ENCODE measurements at places on chromosomes 2 and 18.

- no peak for DNase-seq
Observed at GRCh38 chr2:51472783-51473182, 440.9 kb upstream of the NRXN1 start.

- no peak for DNase-seq
Observed at GRCh38 chr2:72127401-72128058, 20.1 kb downstream of the CYP26B1 start.

DNA sequence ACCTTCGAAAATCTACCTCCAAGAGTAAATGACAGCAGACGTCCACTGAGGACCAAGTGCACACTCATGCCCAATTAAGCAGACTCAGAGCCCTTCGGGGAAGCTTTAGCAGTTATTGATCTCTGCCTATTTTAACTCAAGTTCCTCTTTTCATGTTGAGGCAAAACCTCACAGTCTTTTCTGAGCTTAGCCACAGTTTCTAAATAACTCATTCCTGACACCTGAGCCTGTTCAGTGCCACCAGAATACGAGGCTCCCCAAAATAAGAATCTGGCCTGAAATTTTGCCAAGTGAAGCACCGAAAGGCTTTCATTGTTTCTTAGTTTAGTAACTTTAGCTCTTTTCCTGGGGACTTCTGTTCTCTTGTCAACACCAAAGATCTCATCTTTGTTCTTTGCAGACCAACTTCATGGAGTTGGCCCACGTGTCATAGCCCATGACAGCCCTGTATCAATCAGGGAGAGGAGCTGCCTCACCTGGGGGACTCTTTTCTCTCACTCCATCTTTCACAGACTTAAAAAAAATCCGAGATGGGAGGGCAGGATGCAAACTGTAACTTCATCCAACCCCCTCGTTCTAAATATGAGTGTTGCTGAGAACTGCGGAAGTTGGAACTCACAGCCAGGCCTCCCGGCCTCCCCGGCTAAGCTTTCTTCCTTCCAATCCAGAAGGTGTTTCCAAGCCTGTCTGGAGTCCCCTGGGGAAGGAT, 22.2 kb downstream of the INPP5D start:
- DNase-seq = peak; percentile 78

DNA sequence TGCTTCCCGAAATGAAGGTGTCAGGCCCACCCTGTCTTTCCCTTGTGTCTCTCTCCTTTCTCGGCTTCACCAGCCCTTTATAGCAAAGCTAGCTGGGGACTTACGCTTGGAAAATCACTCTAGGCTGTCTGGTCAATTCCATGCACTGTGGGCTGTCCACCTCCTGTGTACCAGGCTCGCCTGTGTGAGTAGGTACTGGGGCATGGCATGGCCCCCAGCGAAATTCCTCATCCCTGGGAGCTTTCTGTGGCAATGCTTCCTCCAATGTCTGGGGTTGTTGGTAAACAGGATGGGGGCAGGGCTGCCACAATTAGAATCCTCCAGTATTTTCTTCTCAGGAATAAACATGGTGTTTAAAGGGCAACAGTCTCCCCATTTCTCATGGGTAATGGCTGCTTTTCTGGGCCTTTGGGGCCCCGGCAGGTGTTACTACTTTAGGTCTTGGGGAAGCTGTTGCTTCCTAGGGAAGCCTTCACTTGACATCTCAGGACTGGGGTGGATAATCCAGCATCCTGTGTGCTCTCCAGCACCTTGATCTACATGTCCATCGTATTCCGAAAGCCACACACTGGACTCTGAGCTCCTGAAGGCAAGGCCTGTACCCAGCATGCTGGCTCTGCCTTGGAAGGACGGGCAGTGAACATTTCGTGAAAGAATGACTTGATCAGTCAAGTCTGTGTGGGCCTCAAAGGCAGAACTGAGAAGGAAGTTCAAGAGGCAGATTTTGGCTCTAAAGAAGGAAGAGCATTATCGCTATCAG, 21.1 kb downstream of the RHOB start:
- no peak for DNase-seq

DNA sequence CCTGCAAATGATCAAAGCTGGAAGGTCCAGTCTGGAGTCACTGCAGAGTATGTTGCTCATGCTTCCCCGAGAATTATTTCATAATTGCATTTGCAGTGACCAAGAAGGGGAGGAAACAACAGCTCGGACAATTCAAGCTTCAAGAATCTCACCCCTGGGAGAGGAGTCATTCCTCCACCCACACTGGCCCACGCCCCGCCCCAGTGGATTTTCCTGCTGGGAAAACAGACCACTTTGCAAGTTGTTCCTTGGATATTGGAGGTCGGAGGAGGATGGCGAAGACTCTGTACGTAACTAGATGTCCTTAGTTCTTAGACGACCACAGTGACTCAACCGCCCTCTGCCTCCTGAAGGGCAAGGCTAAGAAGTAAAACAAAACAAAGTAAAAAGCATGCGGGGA, 159.4 kb downstream of the TPO start:
- no peak for DNase-seq

GRCh38 chr18:54162431-54162830, 62.0 kb downstream of the MBD2 start:
- DNase-seq = no peak

GRCh38 chr2:172859581-172860335, 124.1 kb downstream of the RAPGEF4 start:
- no peak for DNase-seq

GRCh38 chr2:104863146-104863467, 9.2 kb downstream of the POU3F3 start:
- no peak for DNase-seq

DNA sequence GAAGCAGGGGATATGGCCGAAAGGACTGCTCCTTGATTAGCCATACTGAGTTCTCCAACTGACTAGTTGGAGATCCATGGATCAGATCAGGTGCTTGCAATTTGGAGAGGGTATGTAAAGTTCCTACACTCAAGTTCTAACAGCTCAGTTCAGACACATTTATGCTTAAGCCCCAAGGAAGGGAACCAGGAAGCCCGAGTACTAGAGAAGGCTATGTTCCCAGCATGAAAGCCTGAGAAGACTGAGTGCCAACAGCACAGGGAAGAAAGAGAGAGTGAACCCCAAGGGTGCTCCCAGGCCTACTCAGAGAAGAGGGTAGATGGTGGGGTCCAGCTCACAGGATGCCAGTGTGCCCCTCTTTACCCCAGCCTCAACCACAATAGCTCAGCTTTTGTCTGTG, 16.1 kb upstream of the SPTBN1 start:
- no peak for DNase-seq

DNA sequence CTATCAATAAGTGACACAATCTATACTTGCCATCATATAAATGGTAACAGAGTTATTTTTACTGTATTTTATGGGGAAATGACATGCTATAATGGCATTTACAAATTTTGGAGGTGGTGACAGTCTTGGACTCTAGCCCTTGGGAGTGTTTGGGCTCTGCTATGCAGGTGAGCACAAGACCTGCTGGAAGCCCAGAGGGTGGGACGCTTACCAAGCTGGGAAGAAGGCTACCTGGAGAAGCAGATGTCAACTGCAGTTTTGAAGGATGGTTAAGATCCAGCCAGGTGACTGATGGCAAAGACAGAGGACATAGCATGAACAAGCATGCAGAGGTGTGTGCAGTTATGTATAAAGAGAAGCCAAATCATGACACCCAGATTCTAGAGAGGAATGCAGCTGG, 346.9 kb downstream of the MYCN start:
- no peak for DNase-seq

DNA sequence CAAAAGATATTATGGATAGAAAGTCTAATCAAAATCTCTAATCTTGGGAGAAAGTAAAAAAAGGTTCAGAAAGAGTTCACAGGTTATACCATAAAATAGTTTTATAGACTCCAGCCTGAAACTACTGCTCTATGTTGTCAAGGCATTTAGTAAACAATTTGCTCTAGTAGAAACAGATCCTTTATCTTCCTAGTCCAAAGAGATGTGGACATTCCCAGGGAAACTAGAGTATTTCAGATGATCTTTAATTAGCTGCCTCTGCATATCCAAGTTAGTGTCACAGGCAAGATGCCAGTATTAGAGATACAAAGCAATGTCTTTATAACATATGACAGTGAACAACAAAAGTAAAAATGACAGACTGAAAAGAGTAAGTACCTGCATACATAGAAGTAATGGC, 708.6 kb downstream of the CCDC85A start:
- no peak for DNase-seq

DNA sequence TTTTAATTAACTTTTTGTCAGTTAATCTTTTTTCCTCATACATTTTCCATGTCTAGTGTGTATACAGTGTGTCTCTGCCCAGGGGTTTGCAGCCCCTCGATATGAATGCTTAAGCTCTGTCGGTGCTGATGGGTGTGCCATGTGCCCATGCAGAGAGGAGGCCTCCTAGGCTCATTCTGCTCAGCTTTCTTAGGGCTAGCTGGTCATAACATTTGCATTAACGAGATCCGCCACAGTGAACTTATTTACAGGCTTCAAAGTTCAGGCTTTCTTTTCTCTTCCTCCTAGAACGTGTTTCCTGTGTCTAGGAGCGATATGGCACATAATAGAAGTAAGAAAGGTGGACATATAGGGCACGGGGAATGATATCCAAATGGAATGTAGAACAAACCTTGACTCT, 783.3 kb downstream of the PLCL1 start:
- no peak for DNase-seq

- DNase-seq = no peak
Observed at GRCh38 chr2:164542581-164543021, 78.7 kb downstream of the GRB14 start.

- no peak for DNase-seq
Observed at GRCh38 chr2:18722101-18722500, 132.7 kb upstream of the NT5C1B start.

DNA sequence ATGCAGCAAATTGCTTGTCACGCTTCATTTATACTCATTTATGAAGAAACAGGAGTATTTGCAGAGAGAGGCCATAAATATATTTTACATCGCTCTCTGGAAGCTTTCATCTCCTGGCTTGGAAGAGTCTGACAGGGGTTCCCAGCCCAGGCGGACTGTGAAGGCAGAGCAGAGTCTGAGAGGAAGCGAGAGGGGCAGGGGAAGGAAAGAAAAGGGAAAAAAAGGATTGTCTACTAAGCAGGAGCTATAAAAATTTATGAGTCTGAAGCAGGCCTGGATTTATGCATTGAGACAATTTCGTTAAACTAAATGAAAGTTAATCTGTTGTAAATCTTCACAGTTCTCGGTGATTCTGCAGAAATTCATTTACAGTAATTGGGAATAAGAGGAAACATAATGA, 143.9 kb upstream of the GYPC start:
- DNase-seq = no peak

DNA sequence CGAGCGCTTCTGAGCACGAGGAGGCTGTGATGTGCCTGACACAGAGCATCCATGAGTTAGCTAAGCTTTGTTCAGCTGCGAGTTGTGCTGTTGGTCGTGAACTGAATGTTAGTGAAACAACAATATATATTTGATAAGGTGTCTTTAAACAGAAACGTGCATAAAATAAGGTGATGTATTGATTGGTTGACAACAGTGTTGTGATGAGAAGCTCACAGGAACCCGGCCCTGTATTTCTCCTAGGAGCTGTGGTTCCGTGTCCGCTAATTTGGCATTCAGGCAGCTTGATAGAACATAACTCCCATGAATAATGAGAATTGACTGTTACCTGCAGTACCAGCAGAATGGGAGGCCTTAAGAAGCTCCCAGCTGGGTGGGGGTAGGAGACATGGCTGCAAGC, 146.4 kb upstream of the MYCN start:
- no peak for DNase-seq

GRCh38 chr2:204135752-204136151, 199.2 kb downstream of the ICOS start:
- no peak for DNase-seq

DNA sequence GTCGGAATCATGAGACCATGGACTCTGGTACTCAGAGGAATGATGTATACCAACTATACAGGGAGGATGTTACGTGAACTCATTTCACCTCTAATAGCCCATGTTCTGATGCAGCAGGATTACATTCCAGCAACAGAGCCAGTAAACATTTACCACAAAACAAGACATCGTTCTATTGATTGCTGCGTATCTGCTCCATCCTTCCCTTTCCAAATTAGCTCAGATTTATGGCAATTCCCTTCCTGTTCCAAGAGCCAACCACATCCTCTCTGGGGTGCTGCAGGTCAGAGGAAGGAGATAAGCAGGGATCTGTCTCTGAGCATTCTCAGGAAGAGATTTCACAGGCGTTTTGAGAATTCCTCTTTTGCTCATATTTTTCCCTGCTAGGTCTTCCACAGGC, 98.3 kb downstream of the KLF7 start:
- DNase-seq = no peak

GRCh38 chr2:10770956-10771750, 41.4 kb downstream of the PDIA6 start:
- no peak for DNase-seq

DNA sequence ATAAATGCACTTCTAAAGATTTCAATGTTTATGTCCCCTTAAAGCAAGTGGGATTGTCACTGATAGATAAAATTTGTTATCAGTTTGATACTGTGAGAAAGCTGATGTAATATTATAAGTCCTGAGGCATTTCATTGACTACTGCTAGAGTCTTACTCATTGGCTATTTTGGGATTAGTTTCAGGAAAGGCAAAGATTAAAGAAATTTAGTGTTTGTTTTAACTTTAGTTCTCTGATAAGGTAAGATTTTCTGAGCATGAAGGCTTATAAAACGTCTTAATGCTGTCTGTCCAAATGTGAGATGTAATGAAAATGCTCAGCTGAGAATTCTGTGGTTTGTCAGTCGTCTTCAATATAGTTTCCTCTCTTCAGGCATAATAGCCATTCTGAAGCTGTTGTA, 886.4 kb upstream of the CDH2 start:
- DNase-seq = no peak

- no peak for DNase-seq
Observed at GRCh38 chr2:8498994-8499393, 182.9 kb upstream of the ID2 start.

GRCh38 chr18:39607034-39607433, 2041.4 kb upstream of the CELF4 start:
- no peak for DNase-seq

GRCh38 chr2:42922293-42922692, 129.9 kb upstream of the HAAO start:
- no peak for DNase-seq

DNA sequence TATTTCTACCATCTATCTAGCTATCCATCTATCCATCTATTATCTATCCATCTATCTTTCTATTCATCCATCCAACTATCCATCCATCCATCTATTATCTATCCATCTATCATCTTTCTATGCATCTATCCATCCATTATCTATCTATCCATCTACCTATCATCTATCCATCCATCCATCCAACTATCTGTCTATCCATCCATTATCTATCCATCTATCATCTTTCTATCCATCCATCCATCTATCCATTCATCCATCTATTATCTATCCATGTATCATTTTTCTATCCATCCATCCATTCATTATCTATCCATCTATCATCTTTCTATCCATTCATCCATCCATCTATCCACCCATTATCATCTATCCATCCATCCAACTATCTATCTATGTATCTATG, 24.6 kb upstream of the ZNF407 start:
- DNase-seq = no peak

- DNase-seq = peak; percentile 16
Observed at GRCh38 chr2:75870651-75871137, 160.0 kb upstream of the GCFC2 start.

GRCh38 chr2:66693076-66693965, 258.4 kb downstream of the MEIS1 start:
- DNase-seq = no peak

- DNase-seq = no peak
Observed at GRCh38 chr18:4360221-4360715, 94.8 kb downstream of the DLGAP1 start.

- DNase-seq = no peak
Observed at GRCh38 chr18:34339155-34339554, 114.4 kb upstream of the NOL4 start.

- no peak for DNase-seq
Observed at GRCh38 chr2:177476897-177477296, 84.3 kb downstream of the AGPS start.
